LoVo (cell line): ENCODE measurements at places on chromosomes 4 and X.

GRCh38 chr4:124121461-124121971 is 591.0 kb downstream of the ANKRD50 start:
- peak; percentile 34 for DNase-seq

DNA sequence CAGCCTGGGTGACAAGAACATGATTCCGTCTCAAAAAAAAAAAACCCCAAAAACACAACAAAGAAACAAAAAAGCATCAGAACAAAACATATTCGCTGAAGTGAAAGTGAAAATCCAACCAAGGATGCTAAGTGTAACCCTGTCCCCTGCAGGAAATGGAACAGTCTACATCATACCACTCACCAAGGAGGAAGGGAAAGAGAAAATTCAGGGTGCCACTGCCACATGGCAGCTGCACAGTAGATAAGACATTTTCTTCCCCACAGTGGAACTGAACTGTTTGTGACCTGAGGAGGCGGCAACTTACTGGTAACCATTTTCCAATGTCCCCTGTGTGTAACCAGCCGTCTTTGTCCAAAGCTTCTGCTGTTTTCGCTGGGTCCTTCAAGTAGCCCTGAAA is 28.2 kb upstream of the CENPU start:
- no peak for DNase-seq

GRCh38 chr4:114613560-114613959 is 15.0 kb downstream of the UGT8 start:
- DNase-seq = no peak

DNA sequence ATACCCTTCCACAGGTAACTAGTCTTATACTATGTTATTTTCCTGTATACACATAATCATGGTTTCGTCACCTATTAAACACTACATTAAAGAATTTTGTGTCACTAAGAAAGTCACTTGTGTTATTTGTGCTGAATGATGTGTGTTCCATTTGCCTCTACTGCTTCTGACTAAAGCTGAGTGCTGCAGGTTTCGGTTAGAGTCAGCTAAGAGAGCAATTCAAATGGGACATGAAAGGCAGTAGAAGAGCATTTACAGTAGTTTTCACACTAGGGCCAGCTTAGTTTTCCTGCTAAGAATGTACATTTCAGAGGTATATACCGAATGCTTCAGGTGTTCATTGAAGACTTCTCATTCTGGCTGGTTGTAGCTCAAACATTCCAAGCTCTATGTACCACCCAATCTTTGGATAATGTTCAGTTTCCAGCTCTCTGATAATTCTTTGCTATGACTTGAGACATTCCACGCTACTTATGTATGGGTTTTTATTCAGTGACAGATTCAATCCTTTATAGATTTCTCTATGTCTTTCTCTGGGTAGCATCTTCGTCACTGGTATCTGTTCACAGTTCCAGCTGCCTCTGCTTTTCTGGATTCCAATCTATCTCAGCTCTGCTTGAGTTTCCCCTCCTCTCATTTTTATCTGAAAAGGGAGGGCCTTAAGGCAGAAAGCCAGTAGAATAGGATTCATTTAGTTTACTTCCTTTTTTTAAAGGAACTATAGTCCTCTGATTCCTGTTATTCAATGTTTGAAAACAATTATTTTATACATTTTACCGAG is 164.4 kb downstream of the CXXC4 start:
- no peak for DNase-seq

GRCh38 chrX:21758488-21758887 is 572 bp upstream of the SMPX start:
- no peak for DNase-seq

DNA sequence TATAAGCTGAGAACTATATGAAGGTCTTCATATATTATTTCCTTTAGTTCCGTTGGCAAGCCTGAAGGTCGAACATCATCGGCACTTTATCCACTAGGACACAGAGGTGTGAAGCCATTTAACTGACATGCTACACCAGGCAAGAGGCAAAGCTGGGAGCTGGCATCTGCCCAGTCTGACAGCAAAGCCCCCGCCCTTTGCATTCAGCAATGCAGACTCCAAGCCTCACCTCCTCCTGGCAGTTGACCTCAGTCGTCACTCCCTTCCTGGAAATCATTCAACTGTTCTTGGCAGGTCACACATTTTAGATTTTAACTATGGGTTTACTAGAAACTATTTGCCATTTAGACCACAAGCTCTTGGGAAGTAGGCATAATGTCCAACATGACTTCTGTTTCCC is 135.8 kb upstream of the FRG1 start:
- DNase-seq = no peak
